H54 (cell line): ENCODE measurements at places on chromosomes 4 and X.

GRCh38 chr4:61462451-61463326, 262.6 kb downstream of the ADGRL3 start:
- DNase-seq = no peak

DNA sequence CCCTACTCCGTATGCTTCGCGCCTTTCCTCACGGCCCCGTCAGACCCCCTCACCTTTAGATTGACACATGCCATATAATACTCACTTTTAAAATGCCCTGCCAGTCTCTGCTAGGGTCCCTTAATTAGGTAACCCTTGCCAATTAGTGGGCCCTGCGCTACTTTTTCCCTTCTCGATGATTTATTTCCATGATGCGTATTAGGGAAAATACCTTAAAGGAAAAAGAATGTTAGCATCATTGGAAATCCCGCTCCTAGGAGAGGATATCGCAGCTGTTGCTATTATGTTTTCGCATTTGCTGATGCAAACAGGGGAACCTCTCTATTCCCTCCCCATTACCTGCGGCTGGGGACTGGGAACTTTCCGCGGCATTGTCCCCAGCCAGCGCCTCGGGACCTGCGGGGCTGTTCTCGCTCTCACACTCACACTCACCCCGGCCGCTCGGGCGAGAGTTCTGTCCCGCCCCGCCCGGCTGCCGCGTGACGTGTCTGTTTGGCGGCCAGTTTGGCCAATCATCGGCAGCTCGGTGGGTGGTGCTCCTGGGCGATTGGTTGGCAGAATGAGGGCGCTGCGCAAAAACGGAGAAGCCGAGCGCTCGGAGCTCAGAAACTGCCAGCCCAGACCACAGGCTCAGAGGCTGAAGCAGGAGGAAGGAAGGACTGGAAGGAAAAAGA, at the start of gene PCDH10:
Gene PCDH10, plus strand, starts transcription at position 605 of the 674 bp plus-strand sequence. CDS start 847 bp downstream, outside the sequence.
- DNase-seq = no peak

GRCh38 chrX:132270699-132271098, 51.5 kb upstream of the RAP2C start:
- DNase-seq = no peak

DNA sequence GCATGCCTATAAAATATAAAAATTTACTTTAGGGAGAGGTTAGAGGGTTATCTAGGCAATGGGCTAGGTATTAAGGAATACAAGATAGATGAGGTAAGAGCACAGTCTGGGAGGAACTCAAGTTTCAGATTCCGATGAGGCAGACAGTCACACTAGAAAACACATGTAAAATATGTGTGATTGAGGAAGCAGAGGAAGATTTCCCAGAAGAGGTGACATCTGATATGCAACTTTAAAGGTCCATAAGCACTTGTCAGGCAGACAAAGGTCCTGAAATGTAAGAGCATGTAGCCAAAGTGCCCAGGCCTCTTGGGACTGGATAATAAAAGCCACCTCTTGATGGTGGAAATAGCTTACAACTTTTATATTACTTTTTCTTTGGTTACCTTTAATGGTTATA, 81.1 kb upstream of the AADAT start:
- no peak for DNase-seq

DNA sequence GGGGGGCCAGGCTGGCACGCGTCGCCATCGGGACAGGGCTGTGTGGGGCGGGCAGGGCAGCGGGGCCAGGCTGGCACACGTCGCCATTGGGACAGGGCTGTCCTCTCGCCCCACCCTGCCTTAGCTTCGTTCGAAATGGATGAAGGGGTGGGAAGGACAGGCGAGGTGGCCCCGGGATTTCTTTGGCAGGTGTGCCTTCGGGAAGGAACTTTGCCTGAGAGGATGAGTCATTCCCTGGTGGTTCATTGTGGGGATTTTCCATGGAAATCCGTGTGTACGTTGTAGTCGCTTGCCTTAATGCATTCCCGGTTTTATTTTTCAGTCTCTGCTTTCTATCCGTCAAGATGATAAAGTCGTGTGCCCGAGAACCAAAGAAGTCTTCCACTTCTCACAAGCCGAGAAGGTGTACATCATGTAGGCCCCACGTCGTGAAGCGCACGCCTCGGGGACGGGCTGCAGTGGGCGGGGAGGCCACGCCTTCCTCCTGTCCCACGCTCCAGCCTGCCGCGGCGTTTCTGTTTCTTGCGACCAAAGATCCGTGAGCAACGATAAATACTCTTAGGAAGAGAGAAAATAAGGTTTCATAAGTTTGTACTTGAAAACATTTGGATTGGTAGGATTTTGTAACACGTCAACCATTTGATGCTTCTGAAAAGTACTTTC, 8.1 kb upstream of the UVSSA start:
- DNase-seq = no peak
